Globus pallidus (tissue), 1 donor: ENCODE measurements at places on chromosomes 5 and 9.

DNA sequence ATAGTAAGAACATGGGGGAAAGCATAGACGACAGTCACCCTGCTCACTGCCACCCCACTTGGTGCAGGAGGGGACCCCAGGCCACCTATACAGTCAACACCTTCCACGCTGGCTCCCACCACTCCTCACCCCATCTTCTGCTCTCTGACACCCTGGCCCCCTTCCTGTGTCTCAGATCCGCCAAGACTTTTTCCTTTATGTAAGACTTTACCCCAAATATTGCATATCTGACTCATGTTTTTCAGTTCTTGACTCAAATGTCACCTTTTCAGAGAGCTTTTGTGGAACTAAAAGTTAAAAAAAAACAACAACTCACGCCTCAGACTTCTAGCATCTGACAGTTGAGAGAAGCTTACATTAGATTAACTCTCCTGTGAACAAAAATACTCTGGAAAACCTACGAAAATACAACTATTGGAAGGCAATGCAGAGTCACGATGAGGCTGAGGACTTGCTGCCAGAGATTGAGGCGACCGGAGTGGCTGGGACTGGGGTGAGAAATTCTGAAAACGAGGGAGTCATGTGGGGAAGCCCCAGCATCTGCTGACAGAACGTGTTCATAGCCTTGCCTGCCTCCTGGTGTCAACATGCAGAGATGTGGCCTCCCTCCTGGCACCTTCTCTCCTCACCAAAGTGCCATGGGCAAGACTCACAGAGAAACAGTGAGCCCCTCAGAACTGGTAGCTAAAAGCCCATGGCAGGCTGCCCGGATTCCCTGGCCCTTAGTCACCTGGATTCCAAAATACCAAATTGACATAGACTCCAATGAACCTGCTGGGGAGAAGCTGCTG, 22.4 kb upstream of the FCN2 start:
- DNase-seq: no peak

DNA sequence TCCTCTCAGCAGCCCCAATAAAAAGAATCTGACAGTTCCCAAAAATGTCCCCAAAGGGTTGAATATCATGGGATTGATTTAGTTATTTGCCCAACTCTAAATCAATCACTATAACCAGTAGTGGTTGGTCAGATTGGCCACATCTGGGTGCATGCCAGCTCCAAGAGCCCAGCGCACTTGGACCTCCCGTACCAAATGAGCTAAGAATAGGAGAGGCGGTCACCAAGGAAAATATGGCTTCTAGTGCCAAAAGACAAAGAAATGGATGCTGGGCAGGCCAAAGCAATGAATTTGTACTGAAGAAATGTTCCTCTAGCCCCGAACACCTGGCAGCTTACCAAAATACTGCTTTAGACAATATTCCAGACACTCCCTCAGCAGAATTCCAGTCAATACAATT, 80.3 kb downstream of the RCL1 start:
- DNase-seq: no peak

DNA sequence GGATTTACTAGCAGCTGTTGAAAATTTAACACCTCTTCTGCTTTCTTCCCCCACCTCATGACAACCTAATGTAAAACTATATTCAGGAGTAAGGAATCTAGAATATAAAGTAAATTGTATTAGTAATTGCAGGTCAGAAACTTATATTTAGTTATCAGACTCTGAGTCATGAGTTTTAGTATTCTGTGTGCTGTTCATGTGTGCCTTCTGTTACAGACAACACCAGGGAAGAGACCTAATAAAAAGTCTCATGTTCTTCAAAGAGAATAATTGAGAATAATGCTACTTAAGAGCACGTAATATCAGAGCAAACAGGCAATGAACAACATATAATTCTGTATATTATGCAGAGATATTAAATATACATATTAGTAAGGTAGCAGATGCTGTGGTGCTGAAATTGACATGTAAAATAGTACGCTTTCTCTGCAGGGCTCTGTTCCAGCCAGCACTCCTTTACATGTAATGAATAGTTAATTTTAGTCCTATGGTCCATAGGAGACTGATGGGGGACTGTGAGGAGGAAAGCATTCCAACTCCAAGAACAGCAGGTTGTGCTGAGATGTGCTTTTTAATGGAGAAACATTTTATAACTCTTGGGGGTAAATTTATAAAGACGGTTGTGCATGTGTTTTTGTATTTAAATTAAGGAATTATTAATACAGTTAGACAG, 106.4 kb downstream of the ZSWIM6 start:
- DNase-seq: no peak

DNA sequence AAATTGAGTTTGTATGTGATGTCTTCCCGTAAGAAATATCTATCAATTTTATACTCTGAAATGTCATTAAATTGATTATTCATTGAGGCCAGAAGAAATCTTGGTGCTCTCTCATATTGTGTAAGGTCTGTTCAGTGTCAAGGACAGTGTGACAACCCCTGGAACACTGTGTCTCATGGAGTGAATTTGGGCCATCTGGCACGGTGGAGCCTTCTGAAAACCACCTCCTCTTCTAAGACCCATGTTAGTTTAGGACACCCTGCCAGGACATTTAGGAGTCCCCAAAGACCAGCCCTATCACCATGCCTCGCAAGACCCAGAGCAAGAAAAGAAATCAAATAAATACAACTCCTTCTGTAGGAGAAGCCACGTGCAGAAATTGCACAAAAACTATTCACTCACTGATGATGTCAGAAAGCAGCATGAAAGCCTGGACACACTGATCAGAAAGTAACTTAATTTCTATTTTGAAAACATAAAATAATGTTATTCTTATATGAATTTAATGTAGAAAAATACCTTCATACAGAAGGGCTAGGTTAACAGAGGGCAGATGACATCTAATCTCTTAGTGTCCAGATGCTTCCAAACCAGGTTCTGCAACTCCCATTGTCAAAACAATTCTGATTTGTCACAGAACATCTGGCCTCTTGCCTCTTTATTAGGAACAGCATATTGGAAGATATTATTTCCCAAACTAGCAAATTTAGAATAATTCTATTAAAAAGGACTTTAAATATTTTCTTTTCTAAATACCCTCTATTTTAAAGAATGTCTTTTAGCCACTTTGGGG, 298.8 kb downstream of the NR2F1-AS1 start:
- no peak for DNase-seq

GRCh38 chr9:127520941-127521918, 69.9 kb downstream of the LRSAM1 start:
- DNase-seq: no peak

DNA sequence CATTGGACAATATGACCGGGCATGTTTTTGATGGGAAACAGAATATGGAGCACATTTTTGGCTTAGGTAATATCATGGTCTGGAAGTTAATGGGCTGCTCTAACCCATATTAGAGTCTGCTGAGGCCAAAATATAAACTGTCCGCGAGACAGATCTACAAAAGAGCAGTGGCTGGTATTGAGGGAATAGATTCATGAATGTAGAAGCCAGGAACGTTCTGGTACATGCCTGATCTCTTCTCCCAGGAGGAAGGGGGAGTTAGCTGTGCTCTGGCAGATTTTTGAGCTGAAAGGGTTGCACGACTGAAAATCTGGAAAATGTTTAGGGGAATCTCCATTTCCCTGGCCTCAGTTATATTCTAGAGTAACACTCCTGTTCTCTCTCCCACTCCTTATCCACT, 42.9 kb upstream of the ZFR start:
- DNase-seq: no peak

DNA sequence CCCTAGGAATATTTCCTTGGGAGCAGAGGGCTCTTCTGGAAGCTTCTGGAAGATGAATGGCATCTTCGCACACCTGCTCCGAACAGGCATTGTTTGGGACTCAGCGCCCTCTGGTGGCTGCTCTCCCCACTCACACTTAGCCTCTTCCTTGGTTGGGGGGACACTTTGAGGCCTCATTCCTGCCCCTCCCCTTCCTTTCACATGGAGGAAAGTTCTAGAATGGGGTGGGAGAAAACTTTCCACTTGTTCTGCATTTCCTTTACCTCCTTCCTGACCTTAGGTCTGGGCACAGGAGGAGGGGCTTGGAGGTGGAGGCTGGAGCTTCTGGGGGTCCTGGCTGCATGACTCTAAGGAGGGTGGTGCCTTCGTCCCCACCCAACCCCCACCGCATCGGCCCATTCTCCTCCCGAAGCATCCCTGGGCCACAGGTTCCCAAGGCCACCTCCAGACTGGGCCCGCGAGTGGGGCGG, 19.3 kb upstream of the SMIM32 start:
- peak; percentile 40 for DNase-seq

- no peak for DNase-seq
Observed at GRCh38 chr5:91271999-91272398, 111.1 kb downstream of the ARRDC3 start.

- no peak for DNase-seq
Observed at GRCh38 chr5:132718544-132719312, 18.6 kb downstream of the KIF3A start.

- DNase-seq: no peak
Observed at GRCh38 chr5:168086746-168087145, 204.7 kb upstream of the WWC1 start.

DNA sequence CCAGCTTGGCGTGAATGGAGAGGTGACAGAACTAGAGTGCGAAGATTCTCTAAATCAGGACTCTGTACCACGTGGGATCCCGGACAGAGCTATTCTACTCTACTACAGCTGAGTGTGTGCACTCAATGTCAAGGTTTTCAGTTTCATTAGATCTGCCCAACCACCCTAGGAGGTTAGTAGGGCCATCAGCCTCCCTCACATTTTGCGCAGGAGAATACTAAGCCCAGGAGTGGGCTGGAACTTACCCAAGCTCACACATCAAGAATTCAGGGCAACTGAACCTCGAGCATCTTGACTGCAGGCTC, 68.3 kb upstream of the TBC1D2 start:
- no peak for DNase-seq

DNA sequence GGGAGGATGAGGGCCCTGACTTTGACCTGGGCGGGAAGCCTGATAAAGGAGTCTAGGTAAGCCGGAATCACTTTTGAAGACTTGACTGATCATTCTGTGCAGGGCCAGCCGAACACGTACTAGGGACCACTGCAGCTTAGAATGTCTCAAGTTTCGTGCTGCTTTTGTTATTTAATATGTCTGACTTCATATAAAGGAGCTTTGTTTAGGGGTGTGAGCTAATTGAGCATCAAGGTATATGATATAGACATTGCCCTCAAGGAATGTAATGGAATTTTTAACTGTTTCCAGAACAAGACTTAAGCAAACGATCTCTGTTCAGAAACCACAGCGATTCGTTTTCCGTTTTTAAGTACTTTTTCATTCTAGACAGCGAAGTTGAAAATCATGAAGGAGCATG, 173.0 kb downstream of the SEMA6A start:
- no peak for DNase-seq

DNA sequence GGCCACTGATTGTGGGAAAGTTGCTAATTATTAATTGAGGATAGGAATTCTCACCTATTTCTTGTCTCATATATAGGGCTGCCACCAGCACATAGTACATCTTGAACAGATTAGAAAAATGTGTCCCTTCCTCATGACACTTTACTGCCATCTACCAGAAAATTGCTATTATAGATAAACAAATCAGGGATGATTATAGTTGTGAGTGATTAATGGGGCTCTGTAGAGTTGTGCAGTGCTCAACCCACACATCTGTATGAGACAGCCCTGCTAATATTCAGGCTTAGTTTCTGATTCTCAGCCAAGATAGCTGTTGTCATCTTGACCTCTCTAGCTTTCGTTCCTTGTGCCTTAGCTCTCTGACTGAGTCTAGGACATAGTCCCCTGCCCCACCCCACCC, 373.3 kb downstream of the TLE4 start:
- no peak for DNase-seq

GRCh38 chr5:174503461-174504265, 220.7 kb upstream of the MSX2 start:
- peak; percentile 98 for DNase-seq

DNA sequence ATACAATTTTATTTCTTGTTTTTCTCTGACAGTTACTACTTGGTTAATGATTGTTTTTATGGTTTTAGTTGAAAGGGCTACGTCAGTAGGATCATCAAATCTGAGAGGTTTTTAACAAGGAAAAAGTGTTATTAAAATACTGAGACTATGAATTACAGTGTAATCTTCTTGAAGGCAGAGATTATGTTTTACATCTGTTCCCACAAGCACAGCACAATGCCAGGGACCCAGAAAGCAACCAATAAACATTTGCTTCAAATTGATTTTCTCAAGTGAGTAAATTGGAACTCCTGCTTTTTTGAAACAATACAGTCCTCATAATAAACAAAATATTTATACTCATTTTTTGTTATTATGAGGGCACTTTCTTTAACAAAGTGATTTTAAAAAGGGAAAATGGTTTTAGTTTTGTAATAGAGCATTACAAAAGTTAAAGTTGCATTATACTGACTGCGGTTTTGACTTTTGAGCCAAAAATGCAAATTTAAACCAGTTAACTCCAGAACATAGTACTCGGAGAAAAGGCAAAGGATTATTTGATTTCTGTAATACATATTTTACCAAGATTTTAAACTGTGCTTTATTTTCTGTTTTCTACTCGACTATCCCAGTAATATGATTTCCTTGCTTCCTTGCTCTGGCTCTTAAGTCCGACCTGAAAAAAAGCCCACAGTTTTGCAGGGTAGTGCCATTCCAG, 176.9 kb downstream of the GDNF start:
- no peak for DNase-seq

- peak; percentile 34 for DNase-seq
Observed at GRCh38 chr5:141757402-141757801, 75.4 kb upstream of the ARAP3 start.

DNA sequence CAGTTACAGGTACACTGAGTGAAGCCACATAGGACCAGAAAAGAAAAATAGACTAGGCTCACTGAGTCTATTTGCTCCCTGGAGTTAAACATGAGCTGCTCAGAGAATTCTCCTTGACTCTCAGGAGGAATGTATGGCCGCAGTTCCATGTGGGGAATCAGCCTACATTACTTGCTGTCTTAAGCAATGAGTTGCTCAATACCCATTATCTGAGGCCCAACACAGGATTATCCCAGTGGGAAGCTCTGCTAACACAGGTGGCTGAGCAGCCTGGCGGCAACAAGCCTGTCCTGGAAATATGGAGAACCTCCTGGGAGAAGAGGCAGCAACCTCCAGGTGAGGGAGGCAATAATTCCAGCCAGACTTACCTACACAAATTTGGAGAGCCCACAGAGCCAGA, 177.5 kb upstream of the NREP start:
- DNase-seq: no peak

DNA sequence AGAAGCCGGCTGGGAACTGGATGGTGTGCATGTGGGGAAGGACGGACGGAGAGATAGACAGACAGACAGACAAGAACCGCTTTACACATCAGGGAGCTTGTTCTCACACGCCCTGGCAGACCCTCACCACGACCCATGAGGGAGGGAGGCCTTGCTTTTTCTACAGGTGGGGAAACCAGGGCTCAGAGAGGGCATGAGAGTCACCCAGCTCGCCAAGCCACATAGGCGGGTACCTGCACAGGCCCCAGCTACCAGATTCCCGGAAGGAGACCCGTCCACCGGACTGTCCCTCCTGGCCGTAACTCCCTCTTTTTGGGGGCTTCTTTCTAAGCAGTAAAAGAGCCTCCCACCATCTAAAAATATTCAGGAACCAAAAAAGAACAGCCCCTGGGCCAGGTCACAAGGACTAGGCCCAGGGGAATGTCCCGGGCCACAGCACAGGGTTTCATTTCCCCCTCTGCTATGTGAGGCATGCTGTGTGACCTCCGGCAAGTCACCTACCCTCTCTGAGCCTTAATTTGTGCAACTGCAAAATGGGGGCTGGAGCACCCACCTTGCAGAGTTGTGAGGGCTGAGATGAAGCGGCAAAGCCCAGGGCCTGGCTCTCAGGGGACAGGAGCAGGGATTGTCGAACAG, 84.4 kb upstream of the SARDH start:
- no peak for DNase-seq
